Activated T-cell treated with anti-CD3 and anti-CD28 coated beads for 24 hours (primary cell): ENCODE measurements at places on chromosomes 3 and 15.

DNA sequence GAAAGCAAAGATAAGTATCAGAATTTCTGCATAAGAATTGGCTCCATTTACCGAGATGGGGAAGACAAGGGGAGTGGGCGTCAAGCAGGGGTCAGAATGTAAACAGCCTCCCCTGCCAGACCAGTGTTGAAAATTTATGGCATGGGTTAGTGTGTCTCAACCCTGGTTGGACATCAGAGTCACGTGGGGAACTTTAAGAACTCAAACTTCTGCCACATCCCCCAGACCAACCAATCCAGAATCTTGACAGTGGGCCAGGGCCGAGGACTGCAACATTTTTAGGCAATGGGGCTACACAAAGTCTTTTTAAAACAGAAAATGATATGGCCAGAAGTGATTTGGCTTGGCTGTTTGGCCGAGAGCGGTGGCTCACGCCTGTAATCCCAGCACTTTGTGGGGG is 14.3 kb upstream of the MASP1 start:
- no peak for DNase-seq

GRCh38 chr15:32119694-32120330 is 89.5 kb downstream of the CHRNA7 start:
- no peak for DNase-seq

DNA sequence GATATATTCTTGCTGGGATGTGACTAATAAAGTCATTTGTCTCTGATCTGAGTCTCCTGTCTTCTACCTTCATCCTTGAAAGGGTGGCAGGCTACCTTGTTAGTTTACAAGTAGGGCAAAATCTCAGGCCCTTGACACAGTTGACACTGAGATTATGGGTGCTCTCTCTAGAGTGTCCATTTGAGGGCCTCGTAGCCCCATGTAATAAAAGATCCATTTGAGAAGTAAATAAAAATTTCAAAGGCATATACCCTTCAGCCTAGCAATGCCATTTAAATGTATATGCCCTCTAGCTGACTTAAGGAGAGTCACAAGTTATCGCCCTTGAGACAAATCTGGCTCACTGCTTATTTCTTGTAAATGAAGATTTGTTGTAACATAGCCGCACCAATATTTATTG is 98.6 kb downstream of the TCF12 start:
- DNase-seq = no peak

DNA sequence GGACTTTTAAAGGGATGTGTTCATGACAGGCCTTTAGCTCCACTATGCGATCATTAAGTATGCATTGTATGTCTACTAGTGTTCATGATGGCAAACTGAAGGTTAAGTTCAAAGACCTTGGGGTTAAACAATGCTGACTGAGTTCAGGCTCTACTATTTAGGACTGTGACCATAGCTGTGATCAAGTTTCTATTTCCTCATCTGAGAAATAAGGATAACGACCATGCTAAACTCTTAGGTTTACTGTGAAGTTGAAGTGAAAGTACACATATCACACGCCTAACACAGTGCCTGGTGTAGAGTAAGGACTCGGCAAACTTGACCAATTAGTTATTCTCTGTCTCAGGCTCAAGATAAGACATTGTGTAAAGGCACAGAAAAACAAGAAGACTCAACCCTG is 243.2 kb downstream of the MBNL1 start:
- DNase-seq = no peak

- no peak for DNase-seq
Observed at GRCh38 chr15:56036546-56037067, 43.2 kb upstream of the NEDD4 start.

GRCh38 chr3:42014921-42015533 is 53.1 kb upstream of the ULK4 start:
- no peak for DNase-seq

DNA sequence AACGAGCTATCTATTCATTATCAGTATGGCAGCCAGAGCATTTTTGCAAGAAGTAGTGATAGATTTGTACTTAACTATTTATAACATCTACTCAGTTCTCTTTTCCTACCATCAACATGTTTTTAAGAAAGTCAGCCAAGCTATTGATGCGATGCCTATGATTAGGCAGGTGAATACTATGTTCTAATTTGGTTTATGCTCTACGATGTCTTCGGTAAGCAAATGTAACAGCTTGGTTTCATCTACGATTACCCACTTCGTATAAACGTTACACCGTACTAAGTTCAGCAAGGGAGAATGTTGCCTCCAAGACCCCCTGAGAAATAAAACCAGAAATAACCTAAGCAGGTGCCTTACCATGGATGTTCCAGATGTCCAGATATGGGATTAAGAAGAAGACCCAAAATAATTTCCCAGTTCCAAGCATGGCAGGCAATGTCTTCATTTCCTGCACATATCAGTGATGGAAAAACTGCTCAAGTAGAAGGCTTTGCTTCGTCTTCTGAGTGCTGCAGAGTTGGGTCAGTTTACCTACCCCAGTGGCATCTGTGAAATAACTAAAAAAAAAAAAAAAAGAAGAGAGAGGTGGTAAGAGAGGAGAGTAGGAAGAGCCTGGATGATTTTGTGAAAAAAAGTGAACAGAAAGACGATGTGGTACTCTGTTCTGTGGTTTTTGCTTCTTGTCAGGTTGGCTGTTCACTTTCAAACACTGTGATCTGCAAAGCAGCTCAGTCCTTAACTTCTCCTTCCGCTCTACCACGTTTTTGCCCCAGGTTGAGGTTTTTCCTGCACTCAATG is at the start of gene BTLA:
Gene BTLA, minus strand, starts transcription at position 559 of the 798 bp plus-strand sequence. Its CDS starts 114 bp downstream, at position 445.
- DNase-seq = no peak

GRCh38 chr3:22593638-22594037 is 609.5 kb upstream of the UBE2E2 start:
- no peak for DNase-seq

DNA sequence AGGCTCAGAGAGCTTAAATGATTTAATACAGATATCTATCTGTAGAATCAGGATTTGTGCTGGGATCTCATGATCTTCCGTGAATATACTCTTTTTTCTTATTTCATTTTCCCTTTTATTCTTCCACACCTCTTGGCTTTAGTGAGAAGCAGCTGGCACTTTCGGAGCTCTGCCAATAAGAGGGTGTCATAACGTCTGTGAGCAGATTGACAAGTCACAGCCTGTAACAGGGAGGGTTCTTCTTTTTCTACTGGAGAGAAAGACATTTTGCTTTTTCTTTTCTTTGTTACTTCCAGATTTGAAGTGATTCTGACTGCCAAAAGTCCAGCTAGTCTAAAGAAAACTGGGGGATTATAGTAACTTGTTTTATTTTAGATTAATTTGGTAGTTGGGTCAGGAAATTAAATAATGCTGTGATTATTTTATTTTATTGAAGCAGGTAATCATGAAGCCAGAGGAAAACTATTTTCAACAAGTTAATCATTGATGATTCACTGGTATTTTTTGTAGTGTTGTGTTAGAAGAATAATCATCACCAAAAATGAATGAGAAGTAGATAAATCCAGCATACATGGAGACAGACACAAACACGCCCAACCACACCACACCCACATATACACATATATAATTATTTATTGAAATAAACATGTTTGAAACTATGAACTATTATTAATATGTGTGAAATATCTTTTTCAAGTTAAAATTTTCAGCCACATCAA is 69.8 kb downstream of the TNFAIP8L3 start:
- DNase-seq = no peak

GRCh38 chr3:184579513-184579912 is 17.9 kb downstream of the EPHB3 start:
- DNase-seq = no peak

DNA sequence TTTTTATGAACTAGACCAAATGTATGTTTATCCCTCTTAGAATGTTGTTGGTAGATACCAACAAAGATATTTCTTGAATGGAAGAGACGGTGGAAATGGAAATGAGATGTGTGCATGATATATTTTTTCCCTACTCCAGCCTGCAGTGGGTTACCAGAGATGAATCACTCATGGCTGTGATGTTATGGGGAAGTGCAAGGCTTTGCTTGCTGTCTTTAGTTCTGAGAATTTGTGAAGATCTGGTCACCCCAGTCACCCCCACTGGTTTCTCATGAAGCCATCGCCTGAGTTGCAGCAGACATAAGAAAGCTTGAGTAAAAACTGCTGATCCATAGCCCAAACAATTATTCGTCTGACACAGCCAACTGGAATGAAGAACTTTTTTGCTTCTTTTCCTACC is 78.1 kb upstream of the EOMES start:
- DNase-seq = no peak

GRCh38 chr3:8371960-8372463 is 129.6 kb upstream of the LMCD1 start:
- DNase-seq = no peak

GRCh38 chr3:88075497-88075896 is 16.4 kb downstream of the ZNF654 start:
- DNase-seq = no peak

DNA sequence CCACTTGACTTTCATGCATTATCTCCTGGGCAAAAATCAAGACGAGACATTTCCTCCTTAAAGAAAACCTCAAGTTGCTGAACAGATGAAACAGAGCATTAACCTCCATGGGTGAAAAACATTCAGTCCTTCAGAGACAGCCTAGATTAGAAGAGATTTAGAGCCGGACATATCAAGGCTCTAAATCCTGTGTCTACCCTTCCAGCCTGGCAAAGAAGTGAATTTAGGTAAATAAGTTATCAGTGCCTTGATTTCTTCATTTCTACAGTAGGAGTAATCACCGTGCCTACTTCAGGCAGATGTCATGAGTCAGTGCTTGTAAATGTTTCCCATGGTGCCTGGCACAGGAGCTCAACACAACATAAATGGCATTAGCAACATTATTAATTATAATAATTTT is 159.3 kb upstream of the PRICKLE2 start:
- no peak for DNase-seq

GRCh38 chr3:75180235-75180944 is 483.7 kb upstream of the FRG2C start:
- no peak for DNase-seq

- DNase-seq = no peak
Observed at GRCh38 chr3:194330160-194330559, 21.0 kb downstream of the CPN2 start.

DNA sequence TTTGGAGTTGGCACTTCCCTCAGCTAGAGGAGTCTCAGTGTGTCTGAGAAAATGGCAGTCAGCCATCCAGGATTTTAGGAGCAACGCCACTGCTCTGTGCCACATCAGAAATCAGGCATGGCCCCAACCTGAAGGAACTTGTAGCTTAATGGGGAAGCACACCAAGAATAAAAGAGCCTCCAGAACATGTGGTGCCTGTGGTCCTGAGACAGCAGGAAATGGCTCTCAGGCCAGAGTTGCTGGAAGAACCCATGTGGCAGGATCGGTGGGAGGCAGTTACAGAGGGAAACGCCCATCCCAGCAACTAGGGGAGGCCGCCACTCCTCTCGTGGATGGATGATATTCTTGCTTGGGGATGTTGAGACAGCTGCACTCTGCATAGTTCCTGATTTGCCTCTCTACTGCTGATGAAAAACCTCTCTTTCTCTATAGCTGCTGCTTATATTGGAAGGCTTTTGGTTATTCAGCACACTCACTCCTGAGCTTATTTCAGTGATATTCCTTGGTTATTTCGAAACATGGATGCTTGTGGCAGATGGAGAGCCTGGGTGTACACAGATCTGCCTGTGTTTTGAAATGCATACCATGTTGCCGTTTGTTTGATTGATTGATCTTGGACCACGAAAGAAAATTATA is 52.4 kb downstream of the KLHL25 start:
- no peak for DNase-seq

GRCh38 chr3:64924961-64925360 is 237.2 kb upstream of the ADAMTS9 start:
- no peak for DNase-seq
